A673 (cell line): ENCODE measurements at places on chromosomes 3 and 15. TPM values are rescaled to one million over a fixed set of nuclear protein-coding genes. Genes with fewer than 3 reads are reported as not detected.

DNA sequence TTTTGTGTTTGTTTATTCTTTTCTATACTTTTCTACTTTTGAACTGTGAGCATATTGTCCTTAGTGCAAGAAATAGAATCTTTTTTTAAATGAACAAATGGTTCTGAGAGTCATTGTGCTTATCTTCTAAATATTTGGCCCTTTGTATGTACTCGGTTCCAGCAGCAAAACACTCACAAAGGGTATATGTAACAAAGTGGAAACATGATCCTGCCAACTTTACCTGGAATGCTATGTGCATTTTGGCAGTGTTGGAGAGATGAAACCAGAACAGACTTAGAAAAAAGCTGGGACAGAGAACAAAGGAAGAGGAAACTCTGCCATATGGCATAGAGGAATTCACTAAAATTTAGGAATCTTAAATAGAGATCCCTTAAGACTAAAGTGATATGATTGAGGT is 150.1 kb downstream of the FGF12 start:
- DNase-seq, result no peak

DNA sequence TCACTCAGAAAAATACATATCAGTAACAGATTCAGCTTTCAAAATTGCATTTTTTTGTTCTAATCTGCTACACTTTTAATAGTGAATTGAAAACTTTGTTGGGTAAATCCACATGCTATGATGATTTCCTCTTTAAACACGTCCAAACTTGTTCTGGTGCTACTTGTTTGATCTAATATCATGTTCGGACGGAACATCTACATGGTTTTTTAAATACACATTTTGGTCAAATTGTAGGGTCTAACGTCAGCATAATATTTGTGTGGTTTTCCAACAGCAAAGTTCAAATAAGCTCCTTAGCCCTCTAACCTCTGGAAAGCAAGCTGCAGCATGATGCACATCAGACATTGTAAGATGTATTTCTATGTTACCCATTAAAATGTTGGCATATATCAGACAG is 98.5 kb upstream of the OSTN start:
- DNase-seq, result no peak

- DNase-seq, result no peak
Observed at GRCh38 chr3:62003835-62004234, 369.5 kb downstream of the FEZF2 start.

The CCNB2 gene
- 123 and 129 TPM in 2 replicates for total RNA-seq

The CORO2B gene
- total RNA-seq, result 3.8 and 4.4 TPM in 2 replicates

The UBAP1L gene
- total RNA-seq, result 3.6 and 3.9 TPM in 2 replicates

The MYL3 gene
- not detected in 2 replicates for total RNA-seq

The SERINC4 gene
- total RNA-seq, result 0.33 TPM in 1 of 2 replicates, not detected in the other

The MESP2 gene
- 0.26 and 0.81 TPM in 2 replicates for total RNA-seq

The MYEF2 gene
- 112 TPM in 2 replicates for total RNA-seq

The SLC28A1 gene
- not detected in 2 replicates for total RNA-seq

The KLHL40 gene
- total RNA-seq, result not detected in 2 replicates

The EPHB3 gene
- total RNA-seq, result 15.6 and 19.4 TPM in 2 replicates

The RTP4 gene
- total RNA-seq, result not detected in 2 replicates
